ENCODE measurements at places on chromosomes 2 and 18.

GRCh38 chr2:45808294-45808800, 156.9 kb downstream of the PRKCE start:
- no peak for DNase-seq

- peak; percentile 64 for DNase-seq
These were observed 139.0 kb downstream of the DDX1 start for GRCh38 chr2:15730545-15731212.

GRCh38 chr2:151669585-151670081, 64.6 kb downstream of the NEB start:
- no peak for DNase-seq

DNA sequence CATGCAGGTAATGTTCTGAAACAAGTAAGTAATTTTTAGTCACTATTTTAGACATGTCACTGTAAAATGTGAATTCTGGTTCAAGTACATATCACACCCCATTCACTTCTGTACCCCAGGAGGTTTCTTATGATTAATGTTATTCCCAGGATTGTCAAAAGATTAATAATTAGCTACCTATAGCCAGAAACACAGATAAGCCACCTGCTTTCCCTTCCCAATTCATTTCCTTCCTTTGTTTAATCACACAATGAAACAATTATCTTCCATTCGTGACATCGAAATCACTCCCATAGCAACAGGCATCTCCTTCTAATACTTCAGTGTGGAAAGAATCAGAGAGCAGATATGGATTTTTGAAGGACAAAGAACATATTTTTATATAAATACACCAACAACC, 1650.3 kb upstream of the CELF4 start:
- no peak for DNase-seq

- DNase-seq: no peak
These were observed 6.8 kb downstream of the SCTR start for GRCh38 chr2:119517433-119517832.

DNA sequence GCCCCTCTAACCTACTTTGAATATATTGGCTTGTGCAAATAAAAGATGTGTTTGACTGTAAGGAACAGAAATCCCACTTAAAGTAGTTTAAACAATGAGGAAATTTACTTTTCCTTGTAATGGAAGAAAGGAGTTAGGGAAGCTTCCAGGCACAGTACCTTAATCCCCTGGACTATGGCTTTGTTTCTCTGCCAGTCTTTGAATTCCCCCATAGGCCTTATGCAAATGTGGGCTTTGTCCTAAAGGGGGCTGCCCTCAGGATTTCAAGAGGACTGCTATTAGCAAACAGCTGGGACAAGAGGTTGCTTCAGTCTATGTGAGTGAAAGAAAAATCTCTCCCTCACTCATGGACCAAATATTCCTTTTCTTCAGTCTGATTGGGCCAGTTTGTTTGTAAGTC, 255.1 kb upstream of the THSD7B start:
- DNase-seq: no peak

DNA sequence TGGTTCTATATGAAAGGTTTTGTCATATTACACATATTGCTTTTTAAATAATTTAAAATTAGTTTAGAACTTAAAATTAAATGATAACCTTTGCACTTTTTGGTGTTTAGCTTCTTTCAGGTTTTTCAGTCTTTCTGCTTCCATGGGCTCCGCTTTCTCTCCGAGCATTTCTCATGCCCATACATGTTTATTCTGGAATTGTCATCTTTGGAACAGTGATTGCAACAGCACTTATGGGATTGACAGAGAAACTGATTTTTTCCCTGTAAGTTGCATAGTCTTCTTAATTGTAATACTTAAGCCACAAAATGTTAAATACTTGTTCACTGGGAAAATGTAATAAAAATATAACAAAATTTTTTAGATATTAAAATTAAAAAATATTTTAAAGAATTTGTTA, 31.0 kb downstream of the CYBRD1 start:
- DNase-seq: no peak

- DNase-seq: peak; percentile 21
These were observed 956.4 kb downstream of the CPS1 start for GRCh38 chr2:211512806-211513205.

GRCh38 chr18:22324191-22325131, 93.3 kb downstream of the CTAGE1 start:
- peak; percentile 66 for DNase-seq

- DNase-seq: no peak
These were observed 16.9 kb downstream of the EML6 start for GRCh38 chr2:54740333-54740732.

DNA sequence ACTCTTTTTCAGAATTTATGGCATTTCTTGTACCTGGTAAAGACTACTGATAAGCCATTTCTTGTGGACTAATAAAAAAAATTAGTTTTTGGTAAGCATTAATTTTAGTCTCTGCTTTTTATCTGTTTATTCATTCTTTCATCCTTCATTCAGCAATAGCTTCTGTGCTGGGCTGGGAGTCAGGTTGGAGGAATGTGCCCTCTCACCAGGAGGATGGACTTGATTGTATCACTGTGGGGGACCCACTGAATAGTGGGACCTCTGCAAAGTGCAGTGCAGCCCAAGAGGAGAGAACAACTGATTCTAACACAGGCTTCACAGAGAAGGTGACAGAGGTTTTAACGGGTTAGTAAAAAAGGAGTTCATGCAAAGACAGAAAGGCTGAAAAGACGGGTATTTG, 39.1 kb downstream of the CDC42EP3 start:
- DNase-seq: no peak

DNA sequence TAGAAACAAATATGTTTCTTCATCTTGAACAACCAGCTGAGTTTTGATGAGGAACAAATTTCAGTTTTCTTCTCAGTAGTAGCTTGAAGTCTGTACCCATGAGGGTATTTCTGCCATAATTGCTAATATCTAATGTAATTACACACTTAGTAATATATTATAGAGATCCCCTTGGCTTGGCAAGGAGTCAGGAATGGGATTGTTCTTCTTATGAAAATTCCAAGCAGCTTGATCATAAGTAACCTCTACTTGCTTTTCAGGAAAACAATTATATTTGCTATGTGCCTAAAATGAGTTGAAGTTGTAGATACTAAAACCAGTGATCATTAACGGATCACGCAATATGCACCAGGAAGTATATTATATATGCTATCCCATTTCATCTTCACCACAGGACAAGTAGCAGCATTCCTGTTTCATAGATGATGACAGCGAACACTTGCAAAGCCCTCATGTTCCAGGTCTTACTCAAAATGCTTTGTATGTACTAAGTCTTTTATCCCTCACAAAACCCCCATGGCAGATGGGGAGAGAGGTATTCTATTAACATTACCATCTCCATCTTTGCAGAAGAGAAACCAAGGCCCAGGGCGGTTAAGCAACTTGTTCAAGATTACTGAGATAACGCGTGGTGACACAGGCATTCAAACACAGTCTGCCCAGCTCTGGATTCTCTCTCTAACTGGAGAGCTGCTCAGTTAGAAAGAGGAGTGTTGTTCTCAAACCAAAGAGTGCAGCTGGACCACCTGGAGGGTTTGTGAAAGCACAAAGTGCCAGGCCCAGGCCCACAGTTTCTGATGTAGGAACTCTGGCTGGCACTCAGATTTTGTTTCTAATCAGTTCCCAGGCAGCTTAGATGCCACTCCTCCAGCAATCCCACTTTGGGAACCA, 21.8 kb upstream of the RGPD4 start:
- no peak for DNase-seq

DNA sequence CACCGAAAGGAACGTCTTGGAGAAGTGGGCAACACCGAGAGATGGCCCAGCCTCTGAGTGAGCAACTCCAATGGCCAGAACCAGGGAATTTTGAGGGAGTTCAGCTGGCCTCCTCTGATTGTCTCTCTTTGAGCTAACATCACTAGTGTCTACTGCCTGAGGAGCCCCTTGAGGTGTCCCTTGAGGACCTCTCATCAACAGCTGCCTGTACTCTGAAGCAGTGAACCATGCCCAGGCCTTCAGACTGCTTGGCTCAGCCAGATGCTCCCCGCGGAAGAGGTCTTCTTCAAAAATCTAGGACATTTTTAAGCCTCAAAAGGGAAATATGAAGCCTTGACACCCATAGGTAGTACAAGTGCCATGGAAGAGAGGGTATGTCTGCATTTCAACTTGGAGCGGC, 430.4 kb downstream of the TXNL1 start:
- DNase-seq: no peak

- DNase-seq: no peak
These were observed 34.1 kb downstream of the PTPRM start for GRCh38 chr18:7601246-7601615.

GRCh38 chr2:130245976-130246375, 47.7 kb upstream of the TUBA3E start:
- DNase-seq: no peak

GRCh38 chr2:230758566-230759480, 46.2 kb downstream of the CAB39 start:
- no peak for DNase-seq

- no peak for DNase-seq
These were observed 122.3 kb upstream of the RAB6C start for GRCh38 chr2:129857200-129857599.

- no peak for DNase-seq
These were observed 41.0 kb downstream of the SLC14A2 start for GRCh38 chr18:45656194-45656770.

DNA sequence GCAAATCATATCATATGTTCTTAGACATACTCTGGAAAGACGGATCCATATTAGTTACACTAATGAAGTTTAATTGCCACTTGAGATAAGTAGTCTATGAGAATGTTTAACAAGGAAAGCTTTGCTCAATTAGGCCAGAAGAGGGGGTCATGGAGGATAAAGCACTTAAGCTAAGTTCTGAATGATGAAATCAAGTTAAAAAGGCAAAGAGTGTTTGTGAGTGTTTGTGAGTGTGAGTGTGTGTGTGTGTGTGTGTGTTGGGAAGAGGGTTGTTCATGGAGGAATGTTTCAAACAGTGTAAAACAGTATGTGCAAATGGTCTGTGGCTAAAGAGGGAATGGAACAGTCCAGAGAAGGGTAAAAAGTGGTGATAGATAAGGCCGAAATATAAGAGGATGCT, 360.9 kb downstream of the ERBB4 start:
- no peak for DNase-seq

DNA sequence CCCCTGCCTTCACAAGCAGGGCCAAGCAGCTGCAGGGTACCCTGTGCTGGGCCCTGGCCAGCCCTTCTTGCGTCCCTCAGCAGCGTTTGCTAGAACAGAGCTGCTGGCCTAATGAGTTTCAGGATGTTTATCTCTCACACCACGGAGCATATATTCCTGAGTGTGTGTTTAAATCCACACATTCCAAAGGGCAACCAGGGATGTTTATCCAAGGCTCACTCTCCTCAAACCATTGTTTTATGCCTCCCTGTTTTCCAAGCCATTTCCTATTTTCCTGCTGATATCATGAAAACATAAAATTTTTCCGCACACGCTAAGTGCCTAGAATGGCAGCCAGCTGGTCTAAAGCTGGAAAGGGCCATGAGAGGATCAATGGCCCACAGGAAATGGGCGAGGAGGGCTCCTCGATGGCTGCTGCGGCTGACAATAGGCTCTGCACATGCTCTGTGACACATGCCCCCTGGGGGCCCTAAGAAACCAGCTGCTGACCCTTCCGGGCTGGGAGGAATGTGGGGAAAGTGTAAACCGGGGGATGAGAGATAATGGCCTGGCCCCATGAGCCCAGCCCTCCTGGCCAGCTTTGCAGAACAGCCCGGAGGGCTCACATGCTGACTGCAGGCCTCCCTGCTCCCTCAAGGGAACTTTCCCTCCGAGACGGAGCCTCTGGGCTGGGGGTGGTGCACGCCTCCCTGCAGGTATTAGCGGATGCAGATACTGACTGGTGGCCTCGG, 194.0 kb downstream of the NDUFA10 start:
- DNase-seq: no peak

- DNase-seq: no peak
These were observed 318.6 kb downstream of the AKAIN1 start for GRCh38 chr18:4878480-4878879.

DNA sequence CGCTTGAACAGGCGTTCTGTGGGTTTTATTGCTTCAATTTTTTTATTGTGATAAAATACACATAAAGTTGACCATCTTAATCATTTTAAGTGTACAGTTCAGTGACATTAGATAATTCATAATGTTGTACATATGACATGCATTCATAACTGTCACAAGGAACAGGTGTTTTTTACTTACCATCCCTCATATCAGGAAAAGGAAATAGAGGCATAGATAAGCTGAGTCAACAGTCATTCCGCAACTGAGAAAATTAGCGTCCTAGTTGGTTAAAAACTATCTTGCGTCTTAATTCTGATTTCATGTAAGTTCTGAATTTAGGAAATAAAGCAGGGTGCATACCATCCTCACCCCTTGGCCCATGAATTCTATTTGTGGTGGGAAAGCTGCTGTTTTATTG, 36.5 kb downstream of the PLB1 start:
- DNase-seq: no peak

- no peak for DNase-seq
These were observed 99.7 kb downstream of the INHBB start for GRCh38 chr2:120445449-120446143.

DNA sequence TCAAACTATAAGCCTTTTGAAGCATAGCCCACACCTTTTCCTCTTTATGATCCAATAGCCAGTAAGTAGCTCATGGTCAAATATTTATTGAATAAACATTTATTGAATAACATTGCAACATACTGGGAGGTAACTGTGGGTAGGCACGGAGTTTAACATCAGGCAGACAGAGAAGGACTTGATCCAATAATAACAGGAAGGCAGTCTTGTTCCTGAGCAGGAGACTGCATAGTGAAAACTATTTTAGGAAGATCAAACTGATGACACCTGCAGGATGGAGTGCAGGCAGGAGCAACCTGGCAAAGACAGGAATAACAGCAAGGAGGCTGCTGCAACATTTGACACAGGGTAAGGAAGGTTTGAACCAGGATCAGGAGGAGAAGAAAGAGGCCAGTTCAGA, 3.1 kb upstream of the DCTN1 start:
- DNase-seq: no peak

GRCh38 chr2:128876986-128877983, 558.6 kb upstream of the HS6ST1 start:
- no peak for DNase-seq

GRCh38 chr18:933082-933481, 28.4 kb downstream of the ADCYAP1 start:
- DNase-seq: no peak

- DNase-seq: peak; percentile 57
These were observed 58.0 kb downstream of the FAM168B start for GRCh38 chr2:131035112-131035825.

Measured in right kidney (tissue), 9 donors.